ENCODE measurements at places on chromosomes 5 and 9.

DNA sequence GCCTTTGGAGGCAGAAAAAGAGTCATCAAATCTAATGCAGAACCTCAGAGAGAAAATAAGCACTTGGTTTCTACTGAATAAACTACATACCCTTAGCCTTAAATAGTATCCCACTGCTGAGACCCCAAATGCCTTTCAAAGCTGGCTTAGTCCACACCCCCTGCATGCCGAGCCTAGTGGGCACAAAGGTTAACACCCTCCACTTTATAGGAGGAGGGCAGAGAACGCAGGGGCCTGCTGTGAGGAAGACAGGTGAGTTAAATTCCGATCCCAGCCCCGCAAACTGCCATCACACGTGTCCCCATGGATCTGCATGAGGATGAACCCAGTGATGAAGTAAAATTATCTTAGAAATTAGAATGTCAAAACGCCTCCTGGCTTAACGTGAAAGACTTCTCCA, 19.5 kb upstream of the HSD17B3 start:
- DNase-seq = no peak

DNA sequence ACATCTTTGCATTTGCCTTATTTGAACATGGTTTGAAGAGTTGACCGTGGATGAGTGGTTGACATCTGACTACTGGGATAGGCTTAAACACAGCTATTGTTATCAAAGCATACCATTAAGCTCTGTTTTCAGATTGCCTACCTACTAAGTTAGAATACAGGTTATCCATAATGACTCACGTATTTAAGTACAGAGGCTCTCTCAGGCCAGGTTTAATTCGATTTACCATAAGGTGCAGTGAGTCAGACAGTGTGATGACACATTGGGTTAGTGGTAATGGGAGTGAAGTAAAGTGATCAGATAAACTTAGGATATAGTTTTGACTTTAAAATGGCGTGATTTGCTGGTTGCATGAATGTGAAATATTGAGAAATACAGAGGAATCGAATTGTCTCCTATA, 732.0 kb upstream of the CTNND2 start:
- DNase-seq = no peak

DNA sequence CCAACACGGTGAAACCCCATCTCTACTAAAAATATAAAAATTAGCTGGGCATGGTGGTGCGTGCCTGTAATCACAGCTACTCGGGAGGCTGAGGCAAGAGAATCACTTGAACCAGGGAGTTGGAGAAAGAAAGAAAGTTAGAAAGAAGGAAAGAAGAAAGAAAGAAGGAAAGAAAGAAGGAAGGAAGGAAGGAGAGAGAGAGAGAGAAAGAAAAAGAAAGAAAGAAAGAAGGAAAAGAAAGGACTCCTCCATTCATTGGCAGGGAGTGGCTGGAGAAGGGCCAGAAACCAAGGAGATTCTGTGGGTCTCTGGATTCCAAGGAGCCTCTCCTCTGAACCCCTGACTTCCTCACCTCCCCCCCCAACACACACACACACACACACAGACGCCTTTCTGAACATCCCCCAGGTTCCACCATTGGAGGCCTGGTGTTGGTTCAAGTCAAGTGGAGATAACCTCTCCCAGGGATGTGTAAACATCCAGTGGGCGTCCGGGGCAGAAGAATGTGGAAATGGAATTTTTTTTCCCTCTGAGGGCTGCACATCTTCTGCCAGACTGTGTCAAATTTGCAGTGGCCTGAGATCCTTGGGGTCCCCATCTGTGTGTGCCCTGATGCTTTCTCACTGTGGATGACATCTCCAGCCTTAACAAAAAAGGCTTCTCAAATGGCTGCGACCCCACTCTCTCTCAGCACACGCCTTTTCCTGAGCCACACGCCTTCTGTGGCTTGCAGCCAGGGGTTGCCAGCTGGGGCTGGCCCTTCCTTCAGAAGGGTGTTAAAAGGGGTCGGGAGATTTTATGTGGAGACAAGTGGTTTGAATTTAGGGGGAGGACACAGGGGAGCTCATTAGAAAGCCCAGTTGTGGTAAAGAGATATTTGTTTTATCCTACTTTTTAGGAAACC, 109.3 kb upstream of the HAND1 start:
- no peak for DNase-seq

GRCh38 chr9:105117234-105117633, 127.2 kb upstream of the SLC44A1 start:
- no peak for DNase-seq

- no peak for DNase-seq
Measured at GRCh38 chr5:74851684-74852353, 14.4 kb downstream of the FAM169A start.

GRCh38 chr9:122216138-122216797, 12.5 kb downstream of the LHX6 start:
- no peak for DNase-seq

- DNase-seq = no peak
Measured at GRCh38 chr5:91528831-91529230, 145.7 kb upstream of the ARRDC3 start.

DNA sequence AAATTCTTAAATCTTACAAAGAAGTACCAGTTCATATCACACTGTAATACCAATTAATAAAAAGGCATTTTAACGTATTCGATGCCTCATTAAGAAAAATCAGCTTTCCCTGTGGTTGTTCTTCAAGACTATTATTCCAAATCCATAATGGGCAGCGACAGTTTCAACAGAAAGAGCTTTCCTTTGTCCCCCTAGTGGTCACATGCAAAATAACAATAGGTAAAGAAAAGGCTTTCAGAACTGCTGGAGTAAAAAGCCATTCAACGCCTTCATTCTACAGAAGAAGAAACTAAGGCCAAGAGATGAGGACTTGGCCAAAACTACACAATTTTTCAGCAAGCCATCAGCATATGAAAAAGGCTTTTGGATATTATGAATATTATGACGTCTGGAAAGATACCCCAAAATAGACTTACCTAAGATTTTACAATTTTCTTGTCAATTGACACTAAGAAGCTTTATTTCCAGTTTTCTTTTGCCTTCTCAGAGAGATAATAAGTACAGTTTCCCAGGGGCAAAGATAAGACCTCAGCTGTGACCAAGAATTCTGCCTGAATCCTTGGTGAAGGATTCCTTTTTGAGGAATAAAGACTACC, 6.7 kb upstream of the CDH6 start:
- DNase-seq = no peak

DNA sequence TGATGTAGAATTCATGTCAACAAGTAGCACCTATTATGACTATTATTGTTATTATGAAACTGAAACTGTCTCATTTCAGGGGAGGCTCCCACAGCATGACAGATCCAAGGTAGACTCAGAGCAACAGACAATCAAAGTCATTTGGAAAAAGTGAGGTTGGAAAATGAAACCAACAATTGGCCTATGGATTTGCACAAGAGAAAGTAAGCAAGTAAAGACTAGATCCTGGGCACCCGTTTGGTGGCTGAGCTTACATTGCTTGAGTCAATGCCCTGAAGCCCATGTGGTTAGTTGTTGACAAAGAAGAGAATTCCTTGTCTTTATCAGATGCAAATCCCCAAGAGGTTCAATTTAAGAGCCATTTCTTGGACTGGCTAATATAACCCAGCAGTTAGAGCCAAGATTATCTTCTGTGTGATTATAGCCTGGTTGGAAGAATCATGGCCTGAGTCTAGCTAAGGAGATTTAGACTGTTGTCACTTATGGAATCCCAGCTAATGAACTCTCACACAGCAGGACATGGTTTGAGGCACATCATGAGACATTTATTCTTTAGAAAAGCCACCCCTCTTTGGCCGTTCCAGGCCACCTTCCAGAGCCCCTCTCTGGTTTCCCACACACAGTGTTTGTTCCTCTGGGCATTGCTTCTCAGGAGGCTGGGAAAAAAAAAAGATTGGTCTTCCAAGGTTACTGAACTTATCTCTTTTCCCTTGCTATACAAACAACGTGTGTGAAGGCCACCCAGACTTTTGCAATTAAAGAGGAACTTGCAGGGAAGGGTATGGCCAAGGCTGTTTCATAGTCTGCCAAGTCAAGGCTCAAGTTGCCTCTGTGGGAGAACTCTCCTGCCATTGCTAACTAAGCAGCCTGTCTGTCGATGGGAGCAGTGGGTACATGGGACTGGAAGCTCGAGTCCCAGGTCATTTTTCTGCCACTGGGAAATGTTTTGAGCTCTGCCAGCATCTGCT, 399.5 kb downstream of the ENC1 start:
- DNase-seq = no peak

- no peak for DNase-seq
Measured at GRCh38 chr5:111675201-111675934, 81.6 kb downstream of the NREP start.

DNA sequence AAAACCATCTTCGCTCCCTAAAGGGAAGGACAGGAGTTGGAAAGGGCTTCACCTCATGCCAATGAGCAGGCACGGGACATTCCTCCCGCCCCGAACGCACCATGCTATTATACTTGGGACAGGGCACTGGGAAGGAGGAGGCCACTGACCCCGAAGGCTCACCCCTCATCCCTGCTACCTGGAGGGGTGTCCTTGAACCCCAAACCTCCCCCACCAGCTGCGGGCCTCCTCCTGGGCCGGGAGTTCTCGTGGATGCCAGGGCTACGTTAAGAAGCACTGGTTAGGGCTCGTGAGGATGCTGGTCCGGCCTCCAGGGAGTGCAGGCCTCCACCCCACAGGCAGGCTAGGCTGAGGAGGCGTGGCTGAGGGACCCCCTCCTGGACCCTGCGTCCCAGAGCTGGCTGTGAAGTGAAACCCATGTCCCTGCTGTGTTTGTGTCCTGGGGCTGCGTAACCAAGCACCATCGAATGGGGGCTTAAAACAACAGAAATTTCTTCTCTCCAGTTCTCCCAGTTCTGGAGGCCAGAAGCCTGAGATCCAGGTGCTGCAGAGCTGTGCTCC, 111.0 kb upstream of the SARDH start:
- no peak for DNase-seq

- DNase-seq = no peak
Measured at GRCh38 chr9:116377179-116377798, 223.7 kb downstream of the PAPPA start.

DNA sequence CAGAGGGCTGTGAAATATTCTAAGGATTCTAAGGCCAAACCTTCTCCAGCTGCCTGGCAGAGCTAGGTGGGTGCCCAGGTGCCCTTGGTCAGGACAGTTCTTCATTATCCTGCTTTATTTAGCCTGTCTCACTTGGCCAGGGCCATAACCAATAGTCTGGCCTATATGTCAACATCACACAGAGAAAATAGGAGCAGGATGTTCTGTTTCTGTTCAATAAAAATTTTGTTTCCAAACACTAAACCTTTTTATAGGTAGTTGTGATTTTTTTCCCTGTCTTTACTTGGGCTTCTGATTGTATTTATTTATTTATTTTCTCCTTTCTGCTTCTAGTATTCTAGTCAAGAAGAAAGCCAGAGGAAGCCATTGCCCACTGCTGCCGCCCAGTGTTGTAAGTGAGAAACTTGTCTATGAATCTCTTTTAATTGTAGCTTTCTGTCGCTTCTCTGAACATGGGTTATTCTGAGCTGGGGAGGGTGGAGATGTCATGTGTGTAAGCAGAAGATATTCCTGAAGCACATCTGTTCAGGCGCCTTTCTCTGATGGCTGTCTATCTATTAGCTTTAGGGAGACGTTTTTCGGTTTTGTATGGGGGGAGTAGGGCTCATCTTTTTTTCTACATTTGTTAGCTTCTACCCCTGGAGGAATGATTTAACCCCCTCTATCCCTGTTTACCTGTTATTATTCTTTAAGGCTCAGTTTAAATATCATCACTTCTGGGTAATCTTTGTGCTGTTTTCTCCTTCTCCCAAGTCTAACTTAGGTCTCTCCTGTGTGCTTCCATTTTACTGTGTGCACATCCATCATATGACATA, 97.1 kb downstream of the UNC13B start:
- no peak for DNase-seq

GRCh38 chr9:89154651-89155336, 23.8 kb downstream of the SHC3 start:
- DNase-seq = no peak

- DNase-seq = no peak
Measured at GRCh38 chr5:74130155-74130897, 504.3 kb downstream of the ARHGEF28 start.

- DNase-seq = no peak
Measured at GRCh38 chr5:179268399-179268952, 76.8 kb downstream of the ADAMTS2 start.

DNA sequence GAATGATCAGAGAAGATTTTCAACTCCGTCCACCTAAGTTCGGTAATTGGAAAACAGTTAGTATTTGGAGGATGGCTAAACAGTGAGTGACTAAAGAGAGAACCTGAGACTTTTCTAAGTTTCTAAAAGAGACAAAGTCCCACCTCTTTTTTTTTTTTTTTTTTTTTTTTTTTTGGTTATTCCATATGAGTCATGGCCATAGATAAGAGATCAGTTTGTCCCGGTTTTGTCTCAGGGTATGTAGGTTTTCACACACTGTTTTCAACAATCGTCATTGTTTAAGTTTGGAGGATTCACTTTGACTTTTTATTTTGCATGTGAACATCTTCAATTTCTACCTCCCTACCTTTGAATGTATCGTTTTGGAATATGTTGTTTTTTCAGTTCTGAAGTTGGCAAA, 85.9 kb downstream of the NTRK2 start:
- no peak for DNase-seq

GRCh38 chr9:120442308-120442995, 137.5 kb downstream of the CDK5RAP2 start:
- DNase-seq = no peak

DNA sequence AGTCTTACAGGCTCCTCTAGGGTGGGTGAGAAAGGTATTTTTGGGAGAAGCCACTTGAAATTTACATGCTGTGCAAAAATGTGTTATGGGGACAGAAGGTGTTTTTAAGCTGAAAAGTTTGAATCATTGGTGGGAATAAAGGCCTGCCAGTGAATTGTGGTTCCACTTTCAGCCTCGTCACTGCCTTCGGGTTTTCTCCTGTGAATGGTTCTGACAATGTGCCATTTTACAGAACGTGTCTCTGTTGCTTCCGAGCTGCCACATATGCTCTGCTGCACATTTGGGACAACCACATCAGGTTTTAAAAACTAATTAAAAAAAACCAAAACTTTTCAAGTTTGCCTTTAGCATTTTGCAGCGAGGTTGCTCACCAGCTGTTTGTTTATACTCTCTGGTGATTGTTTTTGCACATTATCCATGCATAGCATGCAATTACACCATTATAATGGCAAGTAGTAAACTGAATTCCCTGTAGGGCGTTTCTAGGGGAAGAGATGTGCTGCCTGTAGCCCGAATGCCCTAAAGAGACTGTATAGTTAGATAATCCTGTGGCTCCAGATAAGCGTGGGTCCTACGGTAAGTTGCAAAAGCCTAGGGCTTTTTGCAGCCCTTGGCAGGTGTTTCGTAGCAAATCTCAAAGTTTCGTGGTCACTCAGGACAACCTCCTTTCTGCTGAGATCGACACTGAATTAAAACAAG, 40.1 kb upstream of the SUB1 start:
- DNase-seq = no peak

DNA sequence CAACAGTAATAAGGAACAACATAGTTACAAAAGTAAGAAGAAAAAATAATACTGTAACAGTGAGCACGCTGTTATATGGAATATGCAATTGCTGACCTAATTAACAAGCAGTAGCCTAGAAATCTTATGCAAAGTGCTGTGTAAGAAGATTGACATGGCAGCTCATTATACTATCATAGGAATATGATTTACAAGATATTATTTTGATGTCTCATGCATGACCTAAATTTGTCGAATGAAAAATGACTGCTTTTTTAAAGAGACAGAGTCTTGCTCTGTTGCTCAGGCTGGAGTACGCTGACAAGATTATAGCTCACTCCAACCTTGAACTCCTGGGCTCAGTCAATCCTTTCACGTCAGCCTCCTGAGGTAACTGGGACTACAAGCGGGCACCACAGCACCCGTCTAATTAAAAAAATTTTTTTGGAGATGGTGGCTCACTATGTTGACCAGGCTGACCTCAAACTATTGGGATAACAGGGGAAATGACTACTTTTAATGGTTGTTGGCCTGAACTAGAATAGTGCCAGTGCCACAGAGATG, 10.5 kb downstream of the RAD23B start:
- DNase-seq = no peak
